ENCODE measurements at places on chromosomes 11 and 22. TPM values are rescaled to one million over a fixed set of nuclear protein-coding genes. Genes with fewer than 3 reads are reported as not detected.

GRCh38 chr11:75090671-75091177, 6.0 kb downstream of the OR2AT4 start:
- DNase-seq = no peak

SLC22A6 gene
- 38.0 TPM for polyA plus RNA-seq

GRCh38 chr11:36139767-36140166, 149.5 kb downstream of the COMMD9 start:
- DNase-seq = no peak

CDK2AP2 gene
- 60.8 TPM for polyA plus RNA-seq

DMC1 gene
- 7.1 TPM for polyA plus RNA-seq

GRCh38 chr11:75502138-75502537, 23.6 kb downstream of the GDPD5 start:
- no peak for DNase-seq

SMTNL1 gene
- 0.14 TPM for polyA plus RNA-seq

- no peak for DNase-seq
Measured at GRCh38 chr22:28884747-28885350, 1.5 kb downstream of the ZNRF3 start.

CD59 gene
- 210 TPM for polyA plus RNA-seq

GGTLC3 gene
- 0.30 TPM for polyA plus RNA-seq

GRCh38 chr11:78100676-78101472, 21.2 kb upstream of the NDUFC2 start:
- no peak for DNase-seq

DNA sequence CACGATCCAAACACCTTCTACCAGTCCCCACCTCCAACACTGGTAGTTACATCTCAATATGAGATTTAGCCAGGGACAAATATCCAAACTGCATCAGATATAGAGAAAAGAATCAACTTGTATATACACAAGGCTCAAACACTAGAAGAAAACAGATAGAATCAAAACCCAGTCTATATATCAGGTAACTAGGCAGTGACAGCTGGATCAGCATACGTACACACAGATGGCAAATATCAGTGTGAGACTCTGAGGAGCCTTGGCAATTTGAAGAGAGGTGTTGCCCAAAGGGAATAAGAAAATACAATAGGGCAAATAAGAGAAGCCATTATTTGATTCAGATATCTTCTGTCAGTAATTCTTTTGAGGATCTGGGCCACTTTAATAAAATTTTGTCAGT, 951.3 kb upstream of the CHORDC1 start:
- no peak for DNase-seq

SHANK2 gene
- 37.7 TPM for polyA plus RNA-seq

DNA sequence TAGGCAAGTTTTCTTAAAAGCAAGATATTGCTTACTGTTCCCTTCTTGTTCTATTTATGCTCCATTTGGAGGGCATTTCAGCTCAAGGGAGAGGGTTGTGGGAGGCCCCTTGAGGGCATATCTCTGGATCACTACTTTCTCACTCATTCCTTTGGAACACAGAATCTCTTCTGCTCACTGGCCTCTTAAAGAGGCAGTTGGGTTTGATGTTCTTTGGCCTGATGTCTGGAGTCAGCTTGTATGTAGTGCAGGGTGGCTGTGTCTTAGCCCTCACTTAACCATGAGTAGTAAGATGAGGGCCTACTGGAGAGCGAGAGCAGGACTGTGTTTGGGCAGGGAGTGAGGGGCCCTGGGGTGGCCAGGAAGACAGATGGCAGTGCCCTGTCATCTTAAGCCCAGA, 3.6 kb downstream of the INCENP start:
- DNase-seq = no peak

DNA sequence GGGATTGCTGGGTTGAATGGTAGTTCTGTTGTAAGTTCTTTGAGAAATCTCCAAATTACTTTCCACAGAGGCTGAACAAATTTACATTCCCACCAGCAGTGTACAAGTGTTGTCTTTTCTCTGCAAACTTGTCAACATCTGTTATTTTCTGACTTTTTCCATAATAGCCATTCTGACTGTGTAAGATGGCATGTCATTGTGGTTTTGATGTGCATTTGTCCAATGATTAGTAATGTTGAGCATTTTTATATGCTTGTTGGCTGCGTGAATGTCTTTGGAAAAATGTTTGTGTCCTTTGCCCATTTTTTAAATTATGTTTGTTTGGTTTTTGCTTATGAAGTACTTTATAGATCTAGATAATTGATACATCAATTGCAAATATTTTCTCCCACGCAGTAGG, 1025.0 kb downstream of the JRKL start:
- DNase-seq = no peak

GRIK4 gene
- polyA plus RNA-seq = 0.97 TPM

DNA sequence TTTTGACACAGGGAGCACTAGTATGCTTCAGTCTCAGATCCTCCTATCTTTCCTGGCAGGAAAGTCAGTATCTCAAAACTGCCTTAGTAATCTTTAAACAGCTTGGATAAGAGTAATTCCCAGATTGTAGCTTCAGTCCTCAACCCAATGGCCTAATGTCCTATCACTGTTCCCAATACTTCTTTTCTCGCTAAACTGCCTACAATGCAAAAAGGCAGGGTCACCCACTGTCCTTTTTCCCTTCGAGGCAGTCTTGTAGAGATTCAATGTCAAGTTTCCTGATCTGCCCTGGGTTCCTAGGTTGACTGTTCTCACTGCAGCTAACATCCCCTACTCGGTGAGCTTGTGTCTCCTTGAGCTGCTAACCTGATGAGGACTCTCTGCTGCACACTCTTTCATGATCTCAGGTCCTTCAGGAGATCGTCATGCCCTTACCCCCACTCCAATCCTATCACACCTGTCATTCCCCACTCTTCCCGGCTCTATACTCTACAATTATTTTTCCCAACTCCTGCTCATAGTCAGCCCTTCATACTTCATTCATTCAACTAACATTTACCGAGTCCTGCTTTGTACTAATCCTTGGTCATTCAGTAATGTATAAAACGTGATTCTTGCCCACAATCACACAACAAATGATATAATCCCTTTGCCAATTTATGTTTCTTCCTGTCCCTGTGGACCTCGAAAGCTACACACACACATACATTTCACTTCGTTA, 904 bp downstream of the C2CD3 start:
- DNase-seq = no peak

DNA sequence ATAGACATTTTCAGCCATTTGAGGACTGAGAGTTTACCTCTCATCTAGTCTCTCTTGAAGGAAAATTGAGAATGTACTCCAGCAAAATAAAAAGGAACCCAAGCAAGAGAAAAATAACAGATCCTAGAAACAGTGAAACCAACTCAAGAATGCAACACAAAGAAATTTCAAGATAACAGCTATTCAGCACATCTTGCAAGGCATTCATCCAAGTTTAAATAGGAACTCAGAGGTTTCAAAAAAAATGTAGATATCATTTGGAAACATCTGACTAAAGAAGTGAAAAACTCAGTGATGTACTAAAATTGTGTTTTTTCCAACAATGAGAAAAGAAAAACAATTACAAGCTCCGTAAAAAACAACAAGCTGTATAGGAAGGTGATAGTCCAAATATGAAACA, 76.4 kb downstream of the TMEM135 start:
- no peak for DNase-seq

TSGA10IP gene
- polyA plus RNA-seq = 0.52 TPM

GPR152 gene
- not detected for polyA plus RNA-seq

DNA sequence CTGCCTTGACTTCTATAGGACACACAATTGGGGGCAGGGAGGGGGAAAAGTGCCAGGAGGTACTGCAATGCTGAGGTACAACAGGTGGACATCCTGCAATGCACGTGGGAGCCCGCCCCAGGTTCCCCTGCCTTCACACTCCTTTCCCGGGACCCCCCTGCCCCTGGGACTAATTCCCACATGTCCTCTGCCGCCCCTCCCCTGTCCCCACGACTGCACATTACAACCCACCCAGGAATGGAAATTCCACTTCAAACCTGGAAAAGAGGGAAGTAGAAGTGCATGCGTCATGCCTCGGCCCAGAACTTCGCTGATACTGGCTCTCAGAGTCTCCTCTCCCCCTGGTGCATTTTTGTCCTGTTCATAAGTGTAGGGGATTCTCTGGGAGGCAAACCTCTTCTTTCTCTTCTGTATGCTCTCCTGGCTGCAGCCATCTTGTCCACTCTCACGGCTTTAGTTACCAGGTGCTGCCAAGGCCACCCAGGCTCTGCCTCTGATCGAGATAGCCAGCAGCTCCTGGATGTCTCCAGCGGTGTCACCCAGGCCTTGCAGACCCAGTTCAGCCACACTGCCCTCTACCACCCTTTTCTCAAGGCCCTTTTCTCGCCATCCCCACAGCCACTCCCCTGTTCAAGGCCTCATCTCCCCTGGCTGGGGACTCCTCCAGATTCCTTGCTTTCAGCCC, 43.7 kb downstream of the GDPD5 start:
- no peak for DNase-seq

DNA sequence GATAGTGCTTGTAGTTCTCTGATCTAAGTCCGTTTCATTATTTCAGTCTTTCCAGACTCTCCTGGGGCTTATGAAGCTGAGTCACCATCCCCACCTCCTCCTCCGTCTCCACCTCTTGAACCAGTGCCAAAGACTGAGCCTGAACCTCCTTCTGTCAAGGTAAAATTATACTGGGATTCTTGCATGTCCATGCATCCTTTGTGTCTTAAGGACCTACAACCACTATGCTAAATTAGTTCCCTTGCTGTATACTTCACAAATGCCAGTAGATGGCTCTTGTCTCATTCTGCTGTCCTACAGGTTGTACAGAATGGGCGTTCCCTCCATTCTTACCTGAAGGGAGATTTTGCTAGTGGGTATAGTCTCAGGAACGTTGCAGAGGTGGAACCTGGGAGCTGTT, 42.2 kb downstream of the POLD3 start:
- no peak for DNase-seq

DNA sequence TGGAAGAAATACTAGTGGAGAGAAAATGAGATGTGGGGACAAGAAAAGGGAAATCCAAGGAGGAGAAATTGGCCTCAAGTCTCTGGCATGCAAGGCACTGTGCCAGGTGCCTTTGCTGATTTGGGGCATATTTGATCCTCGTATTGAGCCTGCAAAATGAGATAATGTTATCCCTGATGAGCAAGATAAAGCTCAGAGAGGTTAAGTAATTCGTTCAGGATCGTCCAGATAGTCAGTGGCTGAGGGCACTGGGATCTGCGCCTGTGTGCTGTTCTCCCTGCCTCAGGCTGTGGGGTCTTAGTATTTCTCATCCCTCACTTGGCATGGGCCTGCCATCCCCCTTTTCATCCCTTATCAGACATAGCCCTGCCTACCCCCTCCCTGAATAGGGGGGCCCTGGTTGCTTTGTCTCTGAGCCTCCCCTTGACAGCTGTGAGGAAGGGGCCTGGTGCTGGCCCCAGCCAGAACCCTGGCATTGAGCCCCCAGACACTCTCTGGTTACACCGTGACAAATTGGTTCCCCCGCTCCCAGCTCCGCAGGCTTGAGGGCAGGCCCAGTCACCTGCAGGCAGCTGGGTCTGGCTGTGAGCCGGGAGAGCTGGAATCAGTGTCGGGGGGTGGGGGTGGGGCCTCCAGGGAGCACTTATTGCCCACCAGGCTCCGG, 85.7 kb downstream of the NECTIN1 start:
- no peak for DNase-seq

Data from left renal cortex interstitium (tissue), 4 donors.